ELR (cell line): ENCODE measurements at places on chromosomes 5 and 9.

GRCh38 chr5:180113660-180114303, 42.2 kb upstream of the RNF130 start:
- DNase-seq, result no peak

GRCh38 chr9:91166796-91167366, 194.8 kb downstream of the AUH start:
- DNase-seq, result peak; percentile 52

DNA sequence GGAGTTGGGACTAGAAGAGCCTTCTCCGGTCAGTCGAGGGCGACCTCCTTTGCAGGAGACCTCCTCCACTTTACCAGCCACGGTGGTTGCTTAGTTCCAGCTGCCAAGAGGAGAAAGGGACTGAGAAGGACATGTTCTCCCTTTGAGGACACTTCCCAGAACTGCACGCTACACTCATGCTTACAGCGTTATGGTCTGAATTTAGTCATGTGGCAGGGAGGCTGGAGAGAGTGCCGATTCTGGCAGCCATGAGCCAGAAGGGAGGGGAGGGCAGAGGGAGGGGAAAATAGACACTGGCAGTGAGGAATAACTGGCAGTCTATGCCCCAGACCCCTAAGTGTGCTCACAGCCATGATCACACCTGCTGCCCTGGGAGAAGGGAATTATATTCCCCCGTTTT, 47.8 kb downstream of the TSPAN17 start:
- DNase-seq, result no peak

- DNase-seq, result peak; percentile 40
Observed at GRCh38 chr5:65017636-65018035, 248.9 kb downstream of the CWC27 start.

GRCh38 chr5:121969660-121970295, 8.0 kb downstream of the SRFBP1 start:
- peak; percentile 45 for DNase-seq

DNA sequence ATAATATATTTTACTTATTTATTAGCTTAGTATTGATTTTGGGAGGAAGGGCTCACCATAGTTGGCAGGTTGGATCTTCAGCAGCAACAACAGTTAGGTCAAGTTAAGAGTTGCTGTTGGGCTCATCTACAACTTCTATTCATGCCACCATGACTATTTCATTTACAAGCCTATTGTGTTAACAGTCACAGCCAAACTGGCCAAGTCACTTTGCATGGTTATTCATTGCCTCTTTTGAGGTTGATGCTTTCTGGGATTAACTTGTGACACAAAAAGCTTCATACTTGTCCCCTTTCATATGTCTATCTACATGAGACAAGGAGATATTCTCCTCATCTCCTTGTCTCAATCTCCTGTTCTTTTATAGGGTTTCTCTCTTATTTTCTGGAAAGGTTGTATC, 98.3 kb downstream of the WDR70 start:
- no peak for DNase-seq

DNA sequence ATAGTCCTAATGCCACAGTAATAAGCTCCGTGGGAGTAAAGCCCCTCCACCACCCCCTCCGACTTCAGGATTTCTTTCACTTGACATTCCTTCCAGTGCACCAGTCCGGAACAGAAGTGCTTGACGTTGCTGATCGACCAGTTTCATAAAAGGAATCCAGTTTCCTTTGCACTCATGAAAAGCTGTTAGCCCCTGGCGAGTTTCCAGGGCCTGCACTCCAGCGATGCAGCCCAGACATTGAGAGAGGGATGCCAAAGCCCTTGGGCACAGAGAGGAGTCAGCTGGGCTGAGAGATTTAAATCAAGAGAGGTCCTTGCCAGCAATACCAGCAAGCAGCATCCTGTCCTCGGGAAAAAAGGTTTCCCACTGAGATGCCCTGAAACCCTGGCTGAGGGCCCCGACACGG, 170.1 kb downstream of the GABBR2 start:
- DNase-seq, result no peak

- DNase-seq, result peak; percentile 20
Observed at GRCh38 chr5:142353071-142353472, 28.3 kb upstream of the SPRY4 start.

DNA sequence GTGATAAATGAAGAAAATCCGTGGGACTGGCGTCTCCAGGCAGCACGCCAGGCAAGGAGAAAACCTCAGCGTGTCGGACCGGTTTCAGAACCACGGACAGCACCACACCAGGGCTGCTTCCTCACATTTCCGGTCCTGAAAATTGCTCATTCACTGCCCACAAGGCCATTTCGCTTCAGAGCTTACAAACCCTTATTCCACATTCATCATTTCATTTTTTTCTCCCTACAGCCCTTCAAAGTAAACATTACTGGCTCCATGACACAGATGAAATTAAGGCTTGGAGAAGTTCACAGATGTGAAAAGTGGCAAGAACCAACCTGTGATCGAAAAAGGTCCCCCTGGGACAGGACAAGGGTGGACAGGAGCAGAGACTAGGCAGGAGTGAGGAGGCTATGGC, 1.5 kb upstream of the GPRIN1 start:
- DNase-seq, result peak; percentile 88

- no peak for DNase-seq
Observed at GRCh38 chr5:172662596-172662995, 21.5 kb downstream of the NEURL1B start.

- DNase-seq, result no peak
Observed at GRCh38 chr9:76245518-76245917, 148.7 kb downstream of the RFK start.

DNA sequence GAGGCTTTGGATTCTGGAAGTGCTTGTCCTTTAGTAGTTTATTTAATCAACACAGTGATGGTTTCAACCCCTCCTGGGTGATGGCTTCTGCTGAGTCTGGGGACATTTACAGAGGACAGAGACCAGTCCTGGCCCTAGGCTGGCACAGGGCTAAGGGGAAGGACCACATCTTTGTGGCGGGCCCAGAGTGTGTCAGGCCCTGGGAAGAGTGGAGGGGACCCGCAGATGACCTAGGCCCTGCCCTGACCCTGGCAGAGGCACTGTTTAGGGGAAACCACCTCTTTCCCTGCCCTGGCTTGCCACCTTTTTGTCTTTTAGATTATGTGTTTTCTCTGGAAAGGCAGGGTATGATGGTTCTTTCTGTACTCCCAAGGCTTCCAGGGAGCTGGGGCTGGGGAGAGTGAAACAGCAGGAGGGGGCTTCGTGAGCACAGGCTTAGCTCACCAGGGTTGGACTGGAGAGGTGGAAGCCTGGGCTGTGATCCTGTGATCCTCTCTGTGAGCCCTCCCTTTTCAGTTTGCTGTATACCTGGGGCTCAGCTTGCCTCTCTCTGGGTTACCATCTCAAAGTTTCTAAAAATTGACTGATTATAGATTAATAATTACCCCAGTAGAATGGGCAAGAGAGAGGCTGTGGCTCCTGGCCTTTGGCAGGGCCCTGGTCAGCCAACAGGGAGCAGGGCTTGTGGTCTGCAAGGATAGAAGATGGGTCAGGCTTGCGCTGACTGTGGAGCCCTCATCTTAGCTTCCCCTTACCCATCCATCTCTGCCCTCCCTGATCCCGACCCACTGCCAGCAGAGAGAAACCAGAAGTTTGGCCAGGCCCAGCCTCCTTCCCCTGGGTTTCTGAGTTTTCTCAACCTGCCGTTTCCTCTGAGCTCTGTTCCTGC, 1.7 kb upstream of the SYNPO start:
- DNase-seq, result no peak

- DNase-seq, result no peak
Observed at GRCh38 chr5:102288630-102289029, 7.5 kb downstream of the SLCO4C1 start.

- DNase-seq, result no peak
Observed at GRCh38 chr5:112467485-112467884, 48.4 kb upstream of the EPB41L4A start.

- DNase-seq, result no peak
Observed at GRCh38 chr9:91211414-91211813, 150.3 kb downstream of the AUH start.

GRCh38 chr5:107487056-107487542, 183.6 kb downstream of the EFNA5 start:
- DNase-seq, result peak; percentile 19

DNA sequence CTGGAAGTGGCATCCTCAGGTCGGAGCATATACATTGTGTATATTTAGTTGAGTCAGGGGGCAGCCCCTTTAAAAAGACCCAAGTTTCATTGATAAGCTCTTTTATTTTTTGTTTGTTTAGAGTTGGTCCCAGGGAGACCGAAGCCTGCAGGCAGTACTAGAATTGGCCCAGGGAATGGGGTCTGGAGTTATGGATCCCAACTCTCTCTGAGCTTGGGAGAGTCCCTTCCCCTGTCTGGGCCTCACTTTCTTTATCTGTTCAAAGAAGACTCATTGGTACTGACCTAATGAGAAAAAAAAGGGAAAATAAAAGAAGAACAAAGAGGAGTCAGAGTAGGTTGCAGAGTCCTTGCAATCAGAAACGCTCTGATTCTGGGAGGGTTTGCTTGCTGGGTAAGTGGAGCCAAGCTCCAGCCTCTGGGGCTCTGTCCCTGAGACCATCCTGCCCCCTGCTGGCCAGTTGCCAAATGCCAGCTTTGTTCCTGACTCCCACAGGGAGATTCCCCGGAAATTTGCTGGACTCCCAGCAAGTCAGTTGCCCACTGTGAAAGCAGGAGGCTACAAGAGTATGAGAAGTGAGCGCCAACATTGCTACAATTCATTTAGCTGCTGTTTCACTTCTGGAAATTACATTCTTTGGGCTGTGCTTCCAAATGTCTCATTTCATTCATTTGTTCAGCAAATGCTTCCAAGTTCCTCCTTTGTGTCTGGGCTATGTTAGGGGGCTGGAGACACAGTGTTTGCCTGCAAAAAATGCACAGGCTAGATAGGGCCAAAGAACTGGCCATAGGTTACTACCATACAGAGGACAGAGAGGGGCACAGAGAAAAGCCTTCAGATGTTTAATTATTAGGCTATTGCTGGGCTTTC, 156.2 kb downstream of the MELK start:
- DNase-seq, result peak; percentile 79

GRCh38 chr5:68408345-68408871, 192.9 kb downstream of the PIK3R1 start:
- DNase-seq, result no peak

- DNase-seq, result no peak
Observed at GRCh38 chr9:14119694-14120514, 194.0 kb downstream of the NFIB start.

DNA sequence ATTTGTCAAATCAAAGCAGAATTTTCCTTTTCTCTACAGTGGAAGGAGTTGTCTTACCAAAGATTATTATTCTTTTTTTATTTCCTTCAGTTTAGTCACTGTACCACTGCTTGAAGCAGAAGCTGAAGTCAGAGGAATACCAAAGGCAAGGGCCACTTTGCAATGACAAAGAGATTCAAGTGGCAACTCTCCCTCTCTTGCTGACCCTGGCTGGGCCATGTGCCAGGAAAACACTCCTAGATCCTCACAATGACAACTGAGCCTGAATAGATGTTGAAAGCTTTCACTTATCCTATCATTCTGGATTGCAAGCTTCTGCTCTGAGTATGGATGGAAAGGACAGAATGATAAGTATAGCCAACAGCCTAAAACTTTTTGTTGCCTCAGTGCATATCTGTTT, 618.3 kb downstream of the NR2F1-AS1 start:
- no peak for DNase-seq

- DNase-seq, result no peak
Observed at GRCh38 chr5:119347991-119348390, 7.8 kb upstream of the TNFAIP8 start.

DNA sequence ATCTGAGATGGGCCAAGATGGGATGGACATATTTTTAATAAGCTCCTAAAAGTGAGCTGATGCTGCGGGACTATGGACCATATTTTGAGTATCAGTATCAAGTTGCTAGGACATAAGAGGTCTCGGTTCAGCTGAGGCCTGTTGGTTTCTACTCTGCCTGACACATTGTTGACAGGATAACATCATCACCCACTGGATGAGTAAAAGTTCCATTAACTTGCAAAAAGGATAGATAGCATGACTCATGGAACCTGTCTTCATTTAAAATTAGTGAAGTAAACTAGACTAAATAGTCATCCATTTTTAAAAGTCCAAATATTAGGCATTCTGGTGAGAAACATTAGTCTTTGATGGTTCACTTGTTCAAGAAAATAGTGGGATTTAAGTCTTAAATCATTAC, 33.3 kb downstream of the PARP8 start:
- peak; percentile 13 for DNase-seq

DNA sequence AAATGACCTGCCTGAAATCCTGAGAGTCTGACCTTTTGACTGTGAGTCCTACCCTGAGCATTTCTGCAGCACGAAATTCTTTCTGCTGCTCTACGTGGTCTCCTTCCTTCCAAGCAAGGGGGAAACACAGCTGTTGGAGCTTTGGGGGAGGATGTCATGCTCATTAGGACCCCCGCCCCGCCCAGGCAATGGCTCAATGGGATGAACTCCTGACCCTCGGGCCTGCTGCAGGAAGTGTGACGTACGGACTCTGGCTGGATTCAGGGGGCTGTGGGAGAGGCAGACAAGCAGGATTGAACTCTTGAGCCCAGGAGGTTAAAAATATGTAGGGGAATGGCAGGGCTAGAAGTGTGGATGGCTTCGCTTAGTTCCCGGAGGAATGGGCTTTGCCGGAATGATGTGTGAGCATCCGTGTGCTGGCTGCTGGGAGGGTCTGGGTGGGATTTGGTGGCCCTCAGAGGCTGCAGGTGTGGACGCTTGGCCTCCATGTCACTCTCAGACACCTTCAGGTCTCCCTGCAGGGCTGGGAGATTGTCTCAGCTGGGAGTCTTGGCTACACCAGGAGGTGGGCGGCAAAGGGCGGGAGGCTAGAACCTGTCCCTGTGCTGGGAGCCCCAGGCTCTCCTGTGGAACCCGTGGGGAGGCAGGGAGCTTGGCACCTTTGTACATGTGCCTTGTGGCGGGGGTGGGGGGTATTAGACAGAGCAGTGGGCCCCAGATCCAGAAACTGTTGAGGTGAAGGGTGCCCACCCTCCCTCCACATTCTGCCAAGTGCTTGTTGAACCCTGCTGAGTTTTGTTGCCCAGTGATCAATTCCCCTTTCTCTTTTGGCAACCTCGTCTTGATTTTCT, 26.3 kb downstream of the STC2 start:
- DNase-seq, result no peak

DNA sequence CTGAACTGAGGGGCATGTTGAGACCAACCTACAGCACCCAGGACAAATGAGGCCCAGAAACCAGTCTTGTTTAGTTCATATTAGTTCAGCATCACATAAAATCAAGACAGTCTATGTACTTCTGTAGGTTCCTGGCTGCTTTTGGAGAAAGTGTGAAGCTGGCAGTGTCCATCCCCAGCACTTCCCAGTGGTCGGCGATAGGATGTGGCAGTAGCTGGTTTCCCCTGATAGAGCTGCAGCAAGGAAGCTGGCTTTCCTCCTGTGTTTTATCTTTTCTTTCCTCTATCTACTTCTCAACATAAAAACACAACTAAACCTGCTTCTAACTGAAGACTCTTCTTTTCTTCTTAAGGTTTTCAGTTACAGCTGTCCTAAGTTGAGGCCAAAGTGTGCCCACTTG, 43.0 kb upstream of the SLC46A2 start:
- DNase-seq, result no peak

- DNase-seq, result no peak
Observed at GRCh38 chr9:133569121-133569785, 34.7 kb downstream of the ADAMTSL2 start.
